ENCODE measurements at places on chromosomes 11 and 22.

DNA sequence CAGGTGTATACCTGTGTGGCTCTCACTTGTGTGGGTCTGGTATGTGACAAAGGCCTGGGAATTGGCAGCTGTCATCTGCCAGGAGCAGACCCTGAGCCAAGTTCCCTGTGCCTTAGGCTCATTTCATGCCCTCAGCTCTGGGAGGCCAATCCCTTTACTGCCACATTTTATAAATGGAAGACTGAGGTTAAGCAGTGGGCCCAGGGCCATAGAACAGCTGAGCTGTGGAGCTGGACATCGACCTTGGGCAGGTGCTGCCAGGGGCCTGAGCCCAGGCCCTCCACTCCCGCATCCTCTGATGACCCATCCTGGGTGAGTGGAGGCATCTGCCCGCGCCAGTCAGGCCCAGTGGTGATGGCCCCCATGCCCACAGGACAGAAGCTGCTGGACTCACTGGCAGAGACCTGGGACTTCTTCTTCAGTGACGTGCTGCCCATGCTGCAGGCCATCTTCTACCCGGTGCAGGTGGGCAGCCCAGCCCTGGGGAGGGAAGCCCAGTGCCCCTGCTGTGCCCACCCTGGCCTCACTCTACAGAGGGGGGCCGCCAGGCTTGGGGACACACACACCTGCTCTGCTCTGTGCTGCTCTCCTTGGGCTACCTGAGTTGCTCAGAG is 20.9 kb upstream of the ARHGAP8 start:
- no peak for DNase-seq

DNA sequence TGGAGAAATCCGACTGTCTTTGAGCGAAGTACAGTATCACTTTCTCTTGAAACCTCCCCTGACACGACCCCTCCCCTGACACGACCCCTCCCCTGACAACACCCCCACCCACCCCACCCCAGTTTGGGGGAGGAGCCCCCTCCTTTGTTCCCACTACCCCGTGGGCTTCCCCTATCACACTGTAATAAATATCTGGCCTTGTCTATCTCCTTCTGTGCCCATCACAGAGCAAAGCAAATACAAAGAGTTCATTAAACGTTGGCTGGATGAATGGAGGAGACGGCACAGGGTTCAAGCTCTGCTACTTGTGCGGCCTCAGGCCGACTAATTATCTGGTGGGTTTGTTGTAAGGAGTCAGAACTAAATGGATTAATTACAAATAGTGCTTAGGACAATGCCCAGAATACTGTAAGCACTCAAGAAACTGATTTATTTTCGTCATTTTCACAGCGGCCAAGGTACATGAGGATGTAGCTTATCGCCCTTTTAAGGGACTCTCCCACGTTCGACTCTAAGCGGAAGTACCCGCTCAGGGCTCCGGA is 628 bp upstream of the GGA1 start:
- no peak for DNase-seq

GRCh38 chr11:78350091-78350645 is 67.5 kb downstream of the GAB2 start:
- DNase-seq: no peak

DNA sequence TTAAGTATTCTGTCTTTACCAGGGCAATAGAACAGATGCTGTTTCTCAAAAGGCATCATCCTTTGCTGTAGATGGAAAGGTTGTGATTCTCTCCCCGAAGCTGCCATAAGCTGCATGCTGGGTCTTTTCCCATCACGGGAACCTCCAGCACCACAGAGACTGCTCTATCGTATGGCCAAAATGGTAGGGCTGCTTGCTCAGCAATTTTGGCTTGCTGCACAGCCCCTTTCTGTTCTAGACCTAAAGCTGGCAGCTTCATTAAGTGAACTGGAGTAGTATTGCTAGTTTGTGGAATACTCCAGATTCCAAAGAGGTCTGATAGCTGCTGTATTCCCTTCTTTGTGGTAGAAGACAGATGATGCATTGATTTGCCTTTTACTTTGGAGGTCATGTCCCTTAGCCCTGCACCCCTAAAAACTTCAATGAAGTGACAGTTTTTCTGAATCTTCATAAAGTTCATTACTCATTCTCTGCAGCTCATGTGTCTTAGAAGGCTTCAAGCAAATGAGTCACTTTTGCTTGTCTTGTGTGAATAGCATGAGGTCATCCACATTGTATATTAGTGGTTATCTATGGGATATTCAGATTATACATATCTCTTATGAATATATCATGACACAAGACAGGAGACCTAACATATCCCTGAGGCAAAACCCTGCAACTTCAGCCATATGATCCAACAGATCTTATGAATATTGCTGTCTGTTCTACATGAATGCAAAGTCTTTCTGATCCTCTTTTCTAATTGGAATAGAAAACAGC is 245.3 kb downstream of the FAM76B start:
- no peak for DNase-seq

GRCh38 chr11:65103476-65103875 is 7.5 kb downstream of the VPS51 start:
- peak; percentile 18 for DNase-seq

- peak; percentile 95 for DNase-seq
Observed at GRCh38 chr22:36365020-36365411, 22.8 kb downstream of the MYH9 start.

DNA sequence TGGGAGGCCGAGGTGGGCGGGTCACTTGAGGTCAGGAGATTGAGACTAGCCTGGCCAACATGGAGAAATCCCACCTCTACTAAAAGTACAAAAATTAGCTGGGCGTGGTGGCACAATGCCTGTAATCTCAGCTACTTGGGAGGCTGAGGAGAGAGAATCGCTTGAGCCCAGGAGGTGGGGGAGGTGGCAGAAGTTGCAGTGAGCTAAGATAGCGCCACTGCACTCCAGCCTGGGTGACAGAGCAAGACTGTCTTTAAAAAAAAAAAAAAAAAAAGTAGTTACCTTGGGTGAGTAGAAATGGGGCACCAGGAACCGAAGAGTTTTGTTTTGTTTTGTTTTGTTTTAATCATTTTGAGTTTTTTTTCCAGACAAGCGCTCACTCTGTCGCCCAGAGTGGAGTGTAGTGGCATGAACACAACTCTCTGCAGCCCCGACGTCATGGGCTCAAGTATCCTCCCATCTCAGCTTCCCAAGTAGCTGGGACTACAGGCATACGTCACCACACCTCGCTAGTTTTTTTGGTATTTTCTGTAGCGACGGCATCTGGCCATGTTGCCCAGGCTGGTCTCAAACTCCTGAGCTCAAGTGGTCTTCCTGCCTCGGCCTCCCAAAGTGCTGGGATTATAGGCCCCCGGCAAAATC is 15.8 kb downstream of the THAP12 start:
- no peak for DNase-seq

- DNase-seq: no peak
Observed at GRCh38 chr22:29914991-29915533, 32.1 kb downstream of the MTMR3 start.

DNA sequence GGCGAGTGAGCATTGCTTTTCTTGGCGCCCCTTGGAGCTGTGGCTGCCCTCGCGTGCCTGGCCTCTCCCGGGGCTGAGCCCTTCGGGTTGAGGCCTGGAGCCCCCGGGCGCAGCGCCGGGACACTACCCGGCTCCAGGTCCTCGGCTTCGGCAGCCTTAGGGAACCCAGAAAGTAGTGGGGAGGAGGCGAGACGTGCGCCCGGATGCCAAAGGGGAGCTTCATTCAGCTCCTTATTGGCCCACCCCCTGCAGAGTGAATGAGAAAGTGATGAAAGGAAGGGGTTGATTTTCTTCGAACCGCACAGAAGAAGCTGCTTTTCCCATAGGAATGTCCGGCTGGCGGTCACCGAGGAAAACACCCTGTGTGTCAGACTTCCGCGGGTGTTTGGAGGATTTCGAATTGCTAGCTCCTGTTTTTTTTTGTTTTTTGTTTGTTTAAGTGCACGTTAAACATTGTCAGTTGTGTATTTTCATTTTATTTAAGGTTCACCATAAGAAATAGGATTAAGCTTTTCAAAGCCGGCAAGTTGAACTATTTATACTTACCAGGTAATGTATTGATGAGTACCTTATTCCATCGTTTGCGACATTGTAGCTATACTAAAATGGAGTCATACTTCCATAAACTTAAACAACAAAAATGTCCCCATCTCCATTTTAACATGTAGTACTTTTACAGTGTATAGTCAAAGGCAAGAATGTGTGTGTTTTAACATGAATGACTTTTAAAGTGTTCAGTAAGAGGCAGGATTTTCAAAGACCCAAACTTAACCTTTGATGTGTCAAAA is 841 bp upstream of the EIF4G2 start:
- peak; percentile 65 for DNase-seq

- DNase-seq: no peak
Observed at GRCh38 chr11:125390946-125391345, 105.1 kb downstream of the FEZ1 start.

GRCh38 chr11:25094085-25094802 is 597.4 kb downstream of the LUZP2 start:
- no peak for DNase-seq

DNA sequence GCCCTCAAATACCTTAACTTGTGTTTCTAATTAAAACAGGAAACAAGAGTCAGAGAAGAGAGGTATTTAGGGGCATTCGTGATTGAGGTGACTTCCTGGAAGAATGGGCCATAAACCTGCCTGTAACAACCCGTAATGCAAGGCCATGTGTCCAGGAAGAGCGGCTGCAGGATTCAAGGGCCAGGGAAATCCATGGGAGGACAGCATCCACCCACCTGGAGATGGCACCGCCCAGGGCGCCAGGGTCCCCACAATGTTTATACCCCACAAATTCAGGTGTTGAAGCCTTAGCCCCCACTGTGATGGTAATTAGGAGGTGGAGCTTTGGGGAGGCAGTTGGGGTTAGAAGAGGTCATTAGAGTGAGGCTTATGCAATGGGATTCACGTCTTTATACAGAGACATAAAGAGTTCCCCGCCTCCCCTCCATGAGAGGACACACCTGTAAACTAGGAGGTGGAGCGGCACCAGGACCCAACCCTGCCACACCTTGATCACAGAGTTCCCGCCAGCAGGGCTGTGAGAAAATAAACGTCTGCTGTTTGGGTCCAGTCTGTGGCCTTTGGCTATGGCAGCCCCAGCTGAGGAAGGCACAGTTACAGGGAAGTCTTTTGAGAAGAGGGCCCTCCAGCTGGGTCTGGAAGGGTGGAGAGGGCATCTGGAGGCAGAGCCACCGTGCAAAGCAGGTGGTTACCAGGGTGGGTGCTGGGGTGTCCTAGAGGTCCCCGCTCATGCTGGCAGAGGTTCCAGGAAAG is 1394.3 kb downstream of the TBC1D22A start:
- no peak for DNase-seq

DNA sequence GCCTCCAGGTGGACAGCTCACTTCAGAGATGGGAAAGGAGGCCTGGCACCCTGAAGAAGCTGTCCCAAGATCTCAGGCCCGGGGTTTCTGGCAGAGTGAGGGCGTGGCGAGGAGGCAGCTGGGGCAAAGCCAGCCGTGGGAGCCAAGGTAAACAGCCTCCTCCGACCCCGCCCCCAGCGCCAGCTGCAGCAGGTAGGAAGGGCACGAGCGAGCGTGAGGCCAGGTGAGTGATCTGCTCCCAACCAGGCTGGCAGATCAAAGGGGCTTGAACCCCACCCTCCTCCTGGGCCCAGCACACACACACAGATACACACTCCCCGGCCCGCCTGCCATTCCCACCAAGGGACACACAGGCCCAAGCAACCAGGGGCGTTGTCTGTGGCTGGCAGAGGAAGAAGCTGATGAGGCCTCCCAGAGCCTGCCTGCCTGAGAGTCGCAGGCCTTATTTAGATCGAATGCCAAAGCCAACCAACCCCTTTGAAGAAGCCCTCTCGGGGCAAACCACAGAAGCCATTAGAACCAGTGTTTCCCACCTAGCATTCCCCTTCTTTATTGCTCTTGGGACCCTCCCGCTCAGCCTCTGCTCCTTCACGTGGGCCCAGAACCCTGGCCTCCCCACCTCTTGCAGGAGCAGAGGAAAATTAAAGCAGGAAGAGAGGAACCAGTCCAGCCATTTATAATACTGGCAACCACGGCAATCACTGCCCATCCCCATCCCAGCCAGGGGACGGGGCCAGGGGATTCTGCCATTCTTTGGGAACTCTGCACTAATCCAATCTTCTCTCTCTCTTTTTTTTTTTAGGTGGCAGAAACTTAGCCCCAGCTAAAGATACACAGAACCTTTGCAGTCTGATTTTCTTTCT is 5.0 kb downstream of the PDGFB start:
- no peak for DNase-seq

GRCh38 chr11:75303544-75304224 is 47.8 kb downstream of the ARRB1 start:
- no peak for DNase-seq

Measured in natural killer cell treated with Interleukin-12 subunit alpha and Interleukin-12 subunit beta and Interleukin-15 and Interleukin-18, amount 100 ng/mL, for 72 hours (primary cell).